Cerebellum (tissue), 4 donors: ENCODE measurements at places on chromosomes 3 and 15. TPM values are rescaled to one million over a fixed set of nuclear protein-coding genes. Genes with fewer than 3 reads are reported as not detected.

DUOXA2 gene
- total RNA-seq: not detected

DNA sequence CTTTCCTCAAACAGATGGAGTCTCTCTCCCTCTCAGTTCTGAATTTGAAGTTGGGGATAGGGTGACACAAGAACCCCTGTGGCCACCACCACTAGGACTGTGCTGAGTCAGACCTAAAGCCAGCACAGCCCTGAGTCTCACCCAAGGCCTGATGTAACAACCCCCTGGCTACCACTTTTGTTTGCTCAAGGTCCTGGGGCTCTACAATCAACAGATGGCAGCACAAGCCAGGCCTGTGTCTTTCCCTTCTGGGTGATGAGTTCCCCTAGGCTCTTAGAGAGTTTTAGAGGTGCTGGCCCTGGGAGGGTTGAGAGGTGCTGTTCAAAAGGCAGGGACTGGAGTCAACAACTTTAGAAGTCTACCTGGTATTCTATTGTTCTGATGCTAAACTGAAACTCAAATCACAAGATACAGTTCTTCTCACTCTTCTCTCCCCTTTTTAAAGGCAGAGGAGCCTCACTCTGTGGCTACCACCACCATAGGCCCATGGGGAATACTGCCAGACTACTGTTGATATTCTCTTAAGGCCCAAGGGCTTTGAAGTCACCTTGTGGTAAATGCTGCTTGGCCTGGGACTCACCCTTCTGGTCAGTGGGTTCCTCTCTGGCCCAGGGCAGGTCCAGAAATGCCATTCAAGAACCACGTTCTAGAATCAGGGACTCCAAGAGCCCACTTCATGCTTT lies 6.5 kb downstream of the OR5K4 start:
- no peak for DNase-seq

- no peak for DNase-seq
Measured at GRCh38 chr15:46808834-46809233, 908.5 kb upstream of the SEMA6D start.

DNA sequence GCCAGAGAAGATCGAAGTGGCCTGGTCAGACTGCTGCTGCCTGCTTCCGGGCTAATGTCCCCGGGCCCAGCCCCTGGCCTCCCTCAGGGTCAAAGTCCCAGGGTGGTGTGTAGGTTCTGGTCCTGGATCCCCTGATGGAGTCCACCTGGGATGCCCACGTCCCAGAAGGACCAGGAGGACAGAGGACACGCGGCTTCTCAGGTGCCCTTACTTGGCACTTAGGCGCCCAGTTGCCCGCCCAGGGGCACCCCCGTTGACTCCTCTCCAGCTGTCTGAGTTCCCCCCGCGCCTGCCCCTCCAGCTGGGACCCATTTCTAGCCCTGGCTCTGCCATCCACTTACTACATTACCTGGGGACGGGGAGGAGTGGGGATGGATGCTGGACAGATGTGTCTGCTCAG lies 44.6 kb downstream of the LINGO1 start:
- no peak for DNase-seq

GRCh38 chr15:101551696-101552591 lies 62.4 kb upstream of the PCSK6 start:
- no peak for DNase-seq

DNA sequence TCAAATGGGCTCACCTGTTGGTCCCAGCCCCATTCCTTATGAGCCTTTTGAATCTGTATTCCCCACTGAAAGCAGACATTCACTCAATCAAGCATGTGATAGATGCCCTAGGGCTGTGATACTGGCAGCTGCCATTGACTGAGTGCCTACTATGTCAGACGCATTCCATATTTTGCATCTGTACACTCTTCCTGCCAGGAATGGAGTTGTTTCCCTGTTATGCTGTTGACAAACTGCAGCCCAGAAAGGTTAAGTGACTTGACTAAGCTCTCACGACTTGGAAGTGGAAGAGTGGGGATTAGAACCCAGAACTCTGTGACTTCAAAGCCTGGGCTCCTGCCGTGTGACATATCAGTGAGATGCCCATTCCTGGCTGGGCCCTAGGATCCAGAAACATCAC lies 211.4 kb downstream of the RPLP1 start:
- no peak for DNase-seq

ZNF620 gene
- total RNA-seq: 12.5 TPM
